ENCODE measurements at places on chromosomes 3 and 15.

- no peak for DNase-seq
These were observed 30.7 kb downstream of the HCN4 start for GRCh38 chr15:73338058-73338457.

DNA sequence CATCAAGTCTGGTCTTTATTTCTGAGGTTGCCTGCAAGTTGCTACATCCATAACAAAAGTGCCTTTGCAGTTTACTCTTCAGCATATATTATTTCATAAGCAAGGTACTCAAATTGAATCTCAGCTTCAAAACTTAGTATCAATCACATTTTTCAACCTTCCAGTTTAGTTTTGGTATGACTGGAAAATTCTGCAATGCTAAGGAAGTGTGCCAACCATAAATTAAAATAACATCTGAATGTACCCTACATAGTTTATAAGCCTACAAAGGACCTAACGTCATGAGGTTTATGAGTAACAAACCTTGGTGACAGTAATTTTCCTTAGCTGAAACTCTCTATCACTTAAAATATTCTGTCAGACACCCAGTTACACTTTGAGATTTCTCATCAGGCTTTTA is 62.8 kb downstream of the THBS1 start:
- no peak for DNase-seq

DNA sequence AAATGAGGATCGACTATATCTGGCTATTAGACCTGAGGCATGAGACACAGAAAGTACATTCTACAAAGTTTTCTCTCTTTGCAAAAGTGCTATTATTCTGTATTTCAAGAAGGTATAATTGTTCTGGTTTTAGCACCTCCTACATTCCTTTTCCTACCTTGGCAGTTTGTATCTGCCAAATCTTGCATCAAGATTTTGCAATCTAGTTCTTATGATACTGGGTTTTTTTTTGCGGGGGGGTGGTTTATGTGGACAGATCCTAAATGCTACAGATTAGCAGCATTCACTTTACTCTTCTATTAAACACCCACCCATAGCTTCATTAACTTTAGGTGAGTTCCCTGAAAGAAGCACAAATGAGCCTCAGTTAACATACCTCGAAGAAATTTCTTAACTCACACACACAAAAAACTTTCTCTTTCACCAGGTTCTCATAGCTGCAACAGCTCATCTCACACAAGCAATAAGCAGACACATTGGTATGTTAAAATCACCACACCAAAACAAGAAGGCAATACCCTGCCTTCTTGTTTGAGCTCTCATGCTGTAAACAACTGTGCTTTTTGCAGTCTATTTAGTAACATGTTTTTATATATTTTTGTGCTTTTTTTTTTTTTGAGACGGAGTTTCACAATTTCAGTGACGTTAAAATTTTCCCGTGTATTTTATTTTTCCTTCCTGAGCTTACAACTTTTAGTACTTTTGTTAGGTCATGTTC is 73.0 kb upstream of the VGLL4 start:
- no peak for DNase-seq

GRCh38 chr3:129794311-129795185 is 99.0 kb downstream of the TMCC1 start:
- peak; percentile 27 for DNase-seq

- no peak for DNase-seq
These were observed 6.5 kb upstream of the GRM2 start for GRCh38 chr3:51700403-51700802.

GRCh38 chr3:122973893-122974615 is 53.5 kb downstream of the SEMA5B start:
- no peak for DNase-seq

- DNase-seq, result no peak
These were observed 329.9 kb downstream of the ZNF385D start for GRCh38 chr3:21421096-21421495.

DNA sequence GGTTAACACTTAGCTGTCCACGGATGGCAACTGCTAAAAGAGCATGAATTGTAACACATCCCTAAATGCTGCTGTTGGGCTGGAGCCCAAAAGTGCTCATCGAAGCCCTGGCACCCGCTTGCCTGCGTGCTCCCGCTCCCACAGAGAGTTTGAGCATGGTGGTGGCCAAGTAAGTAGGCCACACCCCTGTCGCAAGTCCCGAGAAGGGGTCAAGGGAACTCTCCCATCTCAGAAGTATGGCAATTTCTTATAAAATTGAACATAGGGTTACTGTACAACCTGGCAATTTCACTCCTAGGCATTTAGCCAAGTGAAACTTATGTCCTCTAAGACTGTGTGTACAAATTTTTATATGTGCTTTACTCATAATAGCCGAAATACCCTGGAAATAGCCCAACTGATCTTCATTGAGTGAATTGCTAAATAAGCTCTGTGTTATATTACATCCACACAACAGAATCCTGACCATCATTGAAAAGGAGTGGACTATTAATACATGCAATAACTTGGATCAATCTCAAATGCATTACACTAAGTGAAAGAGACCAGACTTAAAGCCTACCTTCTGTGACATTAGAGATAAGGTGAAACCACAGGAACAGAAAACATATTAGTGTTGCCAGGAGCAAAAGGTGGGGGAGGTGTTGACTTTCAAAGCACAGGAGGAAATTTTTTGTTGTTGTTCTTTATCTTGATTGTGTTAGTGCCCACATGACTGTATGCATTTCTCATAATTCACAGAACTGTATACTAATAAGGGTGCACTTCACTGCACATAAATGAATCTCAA is 1.5 kb upstream of the GCSAM start:
- DNase-seq, result peak; percentile 38

- no peak for DNase-seq
These were observed 522.8 kb downstream of the CADM2 start for GRCh38 chr3:85481411-85482212.

DNA sequence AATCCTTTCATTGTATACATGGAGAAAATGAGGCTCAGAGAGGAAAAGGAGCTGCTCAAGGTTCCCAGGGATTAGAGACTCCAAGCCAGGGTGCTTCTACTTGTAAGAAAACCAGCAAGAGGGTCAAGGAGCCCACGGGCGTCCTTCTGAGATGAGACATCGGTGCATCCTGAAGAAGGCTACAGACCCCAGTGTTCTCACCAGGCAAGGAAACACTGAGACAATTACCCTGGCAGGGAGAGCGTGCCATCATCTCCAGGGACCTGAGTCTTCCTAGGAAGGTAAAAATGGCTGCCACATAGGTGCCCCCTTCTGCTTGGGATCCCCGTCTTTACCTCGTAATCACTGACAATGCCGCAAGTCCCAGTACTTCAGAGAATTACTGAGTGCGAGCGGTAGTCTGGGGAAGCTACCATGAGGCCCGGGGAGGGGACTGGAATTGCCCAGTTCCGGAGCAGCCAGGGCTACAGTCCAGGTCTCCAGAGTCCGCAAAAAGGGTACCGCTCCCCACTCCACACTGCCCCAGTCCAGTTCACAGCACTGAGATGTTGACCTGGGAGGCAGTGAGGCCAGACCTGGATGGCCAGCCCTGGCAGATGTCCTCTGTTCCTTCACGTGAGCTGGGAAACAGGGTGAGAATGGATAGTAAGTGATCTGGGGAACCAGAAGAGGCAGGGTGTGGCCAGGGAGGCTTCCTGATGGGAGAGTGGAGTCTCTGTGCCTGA is 164.7 kb upstream of the SMAD3 start:
- DNase-seq, result no peak

GRCh38 chr3:48851407-48851806 is 3.7 kb upstream of the PRKAR2A start:
- no peak for DNase-seq

- no peak for DNase-seq
These were observed 176.5 kb upstream of the LYSMD4 start for GRCh38 chr15:99909592-99910295.

GRCh38 chr3:95240395-95240794 is 1177.5 kb downstream of the NSUN3 start:
- no peak for DNase-seq

GRCh38 chr3:36013425-36013824 is 366.9 kb upstream of the STAC start:
- DNase-seq, result no peak

DNA sequence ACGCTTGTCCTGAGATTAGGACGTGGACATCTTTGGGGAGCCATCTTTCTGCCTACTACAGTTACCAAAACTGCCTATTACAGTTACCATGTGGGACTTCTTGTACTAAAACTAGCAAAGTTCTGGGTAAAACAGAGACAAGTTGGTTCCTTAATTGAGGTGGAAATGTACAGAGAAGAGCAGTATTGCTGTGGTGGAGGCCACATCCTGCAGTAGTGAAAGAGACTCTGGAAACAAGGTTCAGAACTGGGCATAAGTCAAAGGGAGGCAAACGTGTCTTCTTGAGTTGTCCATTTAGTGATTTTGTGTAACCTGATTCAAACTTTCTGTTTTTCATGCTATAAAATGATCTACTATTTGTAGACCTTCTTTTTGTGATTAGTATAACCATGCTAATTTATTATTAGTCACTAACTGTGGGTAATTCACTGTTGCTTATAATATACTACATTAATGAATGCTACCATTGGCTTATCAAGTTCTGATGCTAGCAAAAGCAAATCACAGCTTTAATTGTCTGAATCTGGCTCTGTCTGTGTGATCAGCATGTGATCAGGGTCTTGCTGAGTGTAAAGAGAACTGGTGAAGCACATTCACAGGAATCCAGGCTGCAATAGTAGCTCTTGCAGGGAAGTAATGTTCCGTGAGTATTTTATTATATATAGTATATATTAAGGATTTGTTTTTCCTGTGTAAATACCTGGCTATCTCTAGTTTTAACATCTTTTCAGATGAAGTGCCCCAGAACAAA is 207.9 kb upstream of the GAP43 start:
- DNase-seq, result no peak

DNA sequence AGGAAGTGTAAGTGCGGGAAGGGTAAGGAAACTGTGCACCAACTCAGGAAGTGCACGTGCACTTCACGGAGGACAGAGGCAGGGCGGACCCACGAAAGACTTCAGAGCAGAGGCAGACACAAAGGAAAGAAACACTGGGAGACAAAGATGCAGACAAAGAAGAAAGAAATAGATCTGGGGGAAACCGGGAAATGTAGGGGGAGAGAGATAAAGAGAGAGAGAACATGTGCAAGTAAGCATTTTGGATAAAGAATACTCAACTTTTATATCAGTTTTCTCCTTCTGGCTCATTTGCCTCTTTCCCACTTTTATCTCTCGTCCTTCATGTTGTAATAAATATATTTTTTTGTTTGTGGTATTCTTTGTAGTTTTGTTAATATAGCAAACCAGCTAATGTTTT is 204.2 kb downstream of the WDR72 start:
- DNase-seq, result no peak

DNA sequence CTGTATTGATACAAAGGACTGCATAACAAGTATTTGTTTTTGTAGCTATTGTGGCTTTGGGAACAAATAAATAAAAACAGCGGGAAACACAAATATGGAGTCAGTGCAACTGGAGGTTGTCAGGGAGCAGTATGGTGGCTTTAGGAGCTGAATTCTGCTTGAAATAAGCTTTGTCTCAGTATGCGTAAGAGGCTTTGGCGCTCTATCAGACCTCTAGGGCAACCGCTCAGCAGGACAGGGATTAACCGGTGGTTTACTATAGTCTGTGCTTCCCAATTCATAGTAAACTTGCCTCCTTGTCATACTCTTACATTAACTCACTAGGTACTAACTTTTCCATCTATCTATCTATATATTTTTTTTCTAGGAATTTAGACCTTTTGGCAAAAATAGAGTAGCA is 104.6 kb downstream of the ZIC1 start:
- no peak for DNase-seq

GRCh38 chr3:151987893-151988292 is 114.5 kb downstream of the SUCNR1 start:
- DNase-seq, result no peak

DNA sequence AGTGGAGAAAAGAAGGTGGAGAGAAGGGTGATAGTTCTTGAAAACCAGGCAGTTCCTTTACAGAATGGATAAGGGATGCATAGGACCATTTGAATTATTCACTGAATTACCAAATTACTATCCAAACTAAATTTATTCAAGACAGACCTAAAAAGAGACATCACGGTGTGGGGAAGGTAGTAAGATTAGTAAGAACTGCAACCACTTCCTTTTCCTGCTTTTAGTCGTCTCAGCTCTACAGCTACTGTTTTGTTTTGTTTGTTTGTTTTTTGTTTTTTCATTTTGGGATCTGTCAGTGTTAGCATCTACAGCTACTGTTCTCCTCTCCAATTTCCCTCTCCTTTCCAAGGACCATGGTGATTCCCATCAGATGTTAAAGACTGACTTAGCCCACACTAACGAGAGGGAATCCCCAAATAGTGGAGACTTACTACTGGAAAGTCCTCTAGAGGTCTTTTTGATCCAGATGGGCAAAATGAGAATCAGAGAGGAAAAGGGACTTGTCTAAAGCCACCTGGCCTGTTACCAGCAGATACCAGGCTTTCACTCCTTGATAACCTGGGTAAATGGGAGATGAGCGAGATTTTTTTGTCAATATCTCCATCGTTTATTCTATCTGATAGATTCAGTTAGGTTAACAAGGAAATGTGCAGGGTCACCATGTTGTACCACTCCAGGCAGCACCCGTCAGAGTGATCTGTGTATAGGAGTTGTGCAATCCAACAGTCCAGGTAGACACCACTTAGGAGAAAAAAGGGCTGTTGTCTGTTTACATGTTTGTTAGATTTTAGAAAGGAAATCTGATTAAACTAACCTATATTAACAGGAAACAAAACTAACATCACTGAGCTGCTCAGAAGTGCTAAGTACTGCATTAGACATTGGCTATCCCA is 6.0 kb downstream of the HCLS1 start:
- peak; percentile 80 for DNase-seq

DNA sequence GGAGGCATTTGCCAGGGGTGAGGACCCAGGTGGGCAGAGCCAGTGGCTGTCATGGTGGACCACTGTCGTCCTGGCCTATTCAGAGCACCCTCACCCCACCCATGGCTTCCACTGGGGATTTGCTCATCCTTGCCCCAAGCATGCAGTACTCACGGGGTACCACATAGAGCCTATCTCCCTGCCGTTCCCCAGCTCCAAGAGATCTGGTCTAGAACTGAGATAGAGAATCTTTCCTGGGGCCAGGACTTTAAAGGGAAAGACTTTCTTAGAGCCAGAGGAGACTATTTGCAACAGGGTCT is 76.9 kb upstream of the TNFAIP8L3 start:
- no peak for DNase-seq

- no peak for DNase-seq
These were observed 17.1 kb downstream of the LMOD3 start for GRCh38 chr3:69105320-69105719.

GRCh38 chr15:78050826-78051225 is 26.7 kb downstream of the TBC1D2B start:
- DNase-seq, result no peak

DNA sequence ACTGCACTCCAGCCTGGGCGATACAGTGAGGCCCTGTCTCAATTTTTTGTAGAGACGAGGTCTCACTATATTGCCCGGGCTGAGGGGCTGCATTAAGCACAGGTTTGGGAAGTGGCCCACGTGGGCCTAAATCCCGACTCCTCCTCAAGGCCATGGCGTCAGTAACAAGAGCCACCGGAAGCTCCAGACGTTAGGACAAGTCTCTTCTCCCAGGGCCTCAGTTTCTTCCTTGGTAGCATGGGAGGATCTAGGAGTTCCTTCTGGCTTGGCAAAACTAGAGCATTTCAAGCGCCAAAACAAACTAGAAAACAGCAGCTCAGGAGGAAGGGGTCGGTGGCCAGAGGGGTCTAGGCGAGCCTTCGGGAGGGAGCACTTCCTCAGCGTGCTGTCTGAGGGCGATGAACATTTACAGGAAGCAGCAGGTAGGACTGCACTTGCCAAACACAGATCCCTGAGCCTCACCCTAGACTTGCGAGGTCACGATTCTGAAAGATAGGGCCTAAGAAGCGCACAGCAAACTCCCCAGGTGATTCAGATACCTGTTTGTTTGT is 536 bp downstream of the SNAPC5 start:
- no peak for DNase-seq

GRCh38 chr15:55179141-55179540 is 17.6 kb downstream of the RSL24D1 start:
- DNase-seq, result no peak

Data from CD4-positive, CD25-positive, alpha-beta regulatory T cell (primary cell).